ENCODE measurements at places on chromosomes 6 and 20.
A peak's percentile ranks its signal among the peaks of the same experiment; 100 is the strongest.

- no peak for DNase-seq
These were observed 110.2 kb upstream of the RREB1 start for GRCh38 chr6:6997263-6998193.

DNA sequence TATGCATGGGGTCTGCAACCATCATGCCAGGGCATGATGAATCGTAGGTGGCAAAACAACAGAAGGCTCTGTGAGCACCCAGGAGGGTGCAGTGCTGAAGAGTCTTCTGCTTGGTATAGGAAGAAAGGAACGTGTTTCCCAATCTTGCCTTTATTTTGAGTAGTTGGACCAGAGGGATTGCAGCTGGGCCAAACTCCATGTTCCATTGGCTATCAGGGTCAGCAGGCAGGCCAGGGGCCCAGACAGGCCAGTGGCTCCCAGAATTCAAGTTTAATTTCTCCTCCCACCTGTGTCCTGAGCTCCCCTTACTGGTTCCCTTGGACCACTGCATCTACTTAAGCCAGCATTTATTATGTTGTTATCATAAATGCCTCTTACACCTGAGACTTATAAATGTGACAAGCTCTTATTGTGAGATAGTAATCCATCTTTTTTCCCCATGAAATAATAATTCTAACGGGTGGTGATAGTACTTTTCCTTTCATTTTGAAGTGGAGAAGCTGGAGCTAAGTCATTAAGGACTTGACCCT lies 918 bp upstream of the TRIM38 start:
- no peak for DNase-seq

DNA sequence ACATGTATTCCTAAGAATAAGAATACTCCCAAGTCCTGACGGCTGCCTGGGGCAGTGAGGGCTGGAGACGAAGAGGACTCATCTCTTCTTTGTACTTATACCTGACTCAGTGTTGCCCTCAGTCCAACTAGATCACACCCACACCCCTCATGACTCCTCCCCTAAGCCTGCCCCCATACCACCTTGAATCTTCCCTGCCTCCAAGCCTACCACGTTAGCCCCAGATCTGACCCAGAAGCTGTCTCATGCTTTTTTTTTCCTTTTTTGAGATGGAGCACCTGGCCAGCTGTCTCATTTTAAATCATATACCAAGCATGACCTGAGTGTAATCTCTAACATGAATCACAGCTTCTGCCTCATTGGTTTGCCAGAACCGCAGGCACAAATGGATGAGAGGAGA lies 45.2 kb downstream of the MUC22 start:
- no peak for DNase-seq

DNA sequence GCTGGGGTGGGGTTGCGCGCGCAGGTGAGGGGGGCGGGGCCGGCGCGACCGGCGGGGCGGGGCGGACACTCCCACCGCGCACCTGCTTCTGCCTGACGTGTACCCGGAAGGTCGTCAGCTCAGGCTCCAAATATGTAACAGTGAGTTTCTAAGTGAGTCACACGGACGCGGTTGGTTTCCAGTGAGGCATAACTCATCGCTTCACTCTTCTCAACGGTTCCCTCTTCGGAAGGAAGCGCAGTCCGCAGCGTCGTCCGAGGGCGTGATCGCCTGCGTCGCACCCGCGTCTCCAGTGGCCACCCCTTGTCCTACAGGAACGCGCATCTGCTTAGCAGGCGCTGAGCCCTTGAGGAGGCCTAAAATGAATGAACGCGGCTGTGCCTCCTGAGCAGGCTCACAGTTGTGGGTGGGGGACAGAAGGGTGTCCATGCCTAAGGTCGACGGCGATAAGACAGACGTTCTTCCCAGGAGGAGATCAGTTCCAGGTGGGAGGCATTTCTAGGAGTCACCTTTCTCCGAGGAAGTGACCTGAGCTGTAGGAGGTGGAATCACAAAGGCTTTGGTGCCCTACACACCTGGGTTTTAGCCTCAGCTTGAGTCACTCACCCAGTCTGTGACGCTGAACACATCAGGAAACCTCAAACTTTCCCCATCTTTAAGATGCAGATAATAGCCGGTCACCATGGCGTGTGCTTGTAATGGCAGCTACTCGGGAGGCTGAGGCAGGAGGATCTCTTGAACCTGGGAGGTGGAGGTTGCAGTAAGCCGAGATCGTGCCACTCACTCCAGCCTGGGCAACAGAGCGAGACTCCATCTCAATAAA lies 50.9 kb upstream of the EZR start:
- DNase-seq = no peak

- peak; percentile 47 for DNase-seq
These were observed 26.5 kb upstream of the EMILIN3 start for GRCh38 chr20:41392871-41393704.

DNA sequence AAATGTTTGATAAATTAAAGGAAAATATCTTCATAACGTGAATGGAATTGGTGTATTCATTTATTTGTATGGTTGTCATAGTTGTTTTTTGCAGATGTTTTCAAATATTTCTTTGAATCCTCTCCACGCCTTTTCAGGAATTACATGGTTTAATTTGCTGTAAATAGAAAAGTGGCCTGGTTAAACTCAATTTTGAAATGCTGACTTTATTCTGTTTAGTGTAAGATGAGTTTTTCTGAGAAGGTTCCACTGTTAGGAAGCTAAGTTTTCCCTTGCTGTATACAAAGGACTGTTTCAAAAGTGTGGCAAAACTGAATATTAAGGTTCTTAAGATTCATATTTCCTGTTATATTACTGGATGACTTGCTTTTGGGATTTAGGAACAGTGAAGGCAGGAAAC lies 503 bp upstream of the ZC2HC1B start:
- no peak for DNase-seq

GRCh38 chr6:47109281-47109680 lies 67.1 kb upstream of the ADGRF1 start:
- no peak for DNase-seq

GRCh38 chr6:75326557-75327258 lies 42.1 kb upstream of the TMEM30A start:
- no peak for DNase-seq

DNA sequence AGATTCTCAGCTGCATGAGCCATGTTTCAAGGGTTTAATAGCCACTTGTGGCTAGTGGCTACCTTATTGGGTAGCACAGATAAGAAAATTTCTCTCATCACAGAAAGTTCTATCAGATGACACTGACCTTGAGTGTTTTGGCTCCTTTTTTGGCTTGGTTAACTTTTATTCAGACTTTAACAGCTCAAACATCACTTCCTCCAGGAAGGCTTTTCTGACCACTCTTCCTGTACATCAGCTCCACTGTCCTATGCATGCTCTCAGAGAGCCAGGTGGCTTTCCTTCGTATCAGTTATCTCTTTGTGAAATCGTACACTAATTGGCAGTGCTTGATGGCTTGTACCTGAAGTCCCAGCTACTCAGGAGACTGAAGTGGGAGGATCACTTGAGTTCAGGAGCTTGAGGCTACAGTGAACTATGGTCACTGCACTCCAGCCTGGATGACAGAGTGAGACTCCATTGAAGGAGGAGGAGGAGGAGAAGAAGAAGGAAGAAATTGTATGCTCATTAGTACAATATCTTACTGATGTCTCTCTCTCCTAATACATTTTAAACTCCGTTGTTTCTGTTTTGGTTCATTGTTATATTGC lies 10.7 kb downstream of the MAFB start:
- DNase-seq = no peak

- DNase-seq = no peak
These were observed 2.6 kb upstream of the BPIFB4 start for GRCh38 chr20:33076662-33077372.

- no peak for DNase-seq
These were observed 26.0 kb upstream of the PRDM1 start for GRCh38 chr6:106060167-106060566.

DNA sequence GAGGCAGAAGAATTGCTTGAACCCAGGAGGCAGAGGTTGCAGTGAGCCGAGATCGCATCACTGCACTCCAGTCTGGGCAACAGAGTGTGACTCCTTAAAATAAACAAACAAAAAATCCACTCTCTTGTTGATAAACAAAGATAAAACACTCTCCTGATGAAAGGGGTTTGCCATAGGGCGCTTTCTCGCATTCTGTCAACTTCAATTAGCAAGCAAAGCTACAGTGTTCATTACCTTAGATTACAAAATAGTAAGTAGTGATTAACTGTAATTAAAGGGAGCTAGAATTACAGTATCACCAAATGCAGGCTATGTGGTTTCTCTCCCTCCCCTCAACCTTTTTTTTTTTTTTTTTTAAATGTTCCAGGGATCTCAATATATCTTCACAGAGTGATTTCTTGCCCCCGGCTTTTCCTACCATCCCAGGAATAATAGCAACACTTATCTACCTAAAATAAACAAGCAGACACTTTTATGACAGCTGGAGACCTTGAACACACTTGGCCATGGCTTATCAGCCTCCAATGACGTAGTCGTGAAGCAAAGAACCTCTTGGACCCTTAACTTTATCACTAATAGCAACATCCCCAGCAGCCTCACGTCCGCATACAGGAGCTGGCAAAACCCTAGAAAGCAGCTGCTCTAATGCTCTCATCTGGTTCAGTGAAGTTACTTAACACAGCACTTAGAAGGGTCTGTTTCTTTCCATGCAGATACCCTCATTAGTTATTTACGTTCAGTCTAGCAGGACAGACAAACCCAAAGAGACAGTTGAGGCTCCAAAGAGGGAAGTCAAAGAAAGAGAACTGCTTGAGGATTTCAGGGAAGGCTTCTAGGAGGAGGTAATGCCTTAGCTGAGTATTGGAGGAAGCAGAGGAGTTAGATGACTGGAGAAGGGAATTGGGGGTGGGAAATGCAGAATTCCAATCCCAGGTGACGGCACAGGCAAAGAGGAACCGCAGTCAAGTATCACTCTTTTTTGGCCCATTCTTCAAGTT lies 37.9 kb upstream of the NEDD9 start:
- DNase-seq = no peak

- DNase-seq = no peak
These were observed 531.9 kb upstream of the MAN1A1 start for GRCh38 chr6:119881416-119881815.

- no peak for DNase-seq
These were observed 12.6 kb downstream of the HLA-DPB1 start for GRCh38 chr6:33088258-33088930.

DNA sequence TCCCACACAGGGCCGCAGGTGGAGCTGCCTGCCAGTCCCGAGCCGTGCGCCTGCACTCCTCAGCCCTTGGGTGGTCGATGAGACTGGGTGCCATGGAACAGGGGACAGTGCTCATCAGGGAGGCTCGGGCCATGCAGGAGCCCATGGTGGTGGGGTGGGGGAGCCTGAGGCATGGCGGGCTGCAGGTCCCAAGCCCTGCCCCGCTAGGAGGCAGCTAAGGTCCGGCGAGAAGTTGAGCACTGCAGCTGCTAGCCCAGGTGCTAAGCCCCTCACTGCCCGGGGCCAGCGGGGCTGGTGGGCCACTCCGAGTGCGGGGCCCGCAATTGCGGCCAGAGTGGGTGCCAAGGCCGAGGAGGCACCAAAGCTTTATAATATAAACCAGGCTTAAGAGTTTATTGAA lies 479.7 kb downstream of the MMUT start:
- DNase-seq = no peak

GRCh38 chr20:48210111-48211027 lies 425.1 kb upstream of the SULF2 start:
- DNase-seq = no peak

DNA sequence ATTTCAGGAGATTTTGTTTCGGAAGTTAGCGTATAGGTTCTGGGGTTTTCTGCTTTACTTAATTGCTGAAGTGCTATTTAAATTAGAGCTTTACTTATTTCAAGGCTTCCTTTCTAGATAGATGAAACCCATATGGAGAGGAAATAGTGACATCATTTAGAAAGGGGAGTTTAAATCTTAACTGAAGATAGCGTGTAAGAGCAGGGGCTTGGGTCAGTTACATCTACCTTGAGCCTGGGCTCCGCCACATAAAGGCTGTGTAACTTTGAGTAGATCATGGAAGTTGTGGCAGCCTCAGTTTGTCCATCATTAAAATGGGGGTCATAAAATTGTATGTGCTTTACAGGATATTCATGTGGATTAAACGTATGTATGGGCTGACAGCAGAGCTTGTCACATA lies 4.7 kb downstream of the CDS2 start:
- DNase-seq = no peak

GRCh38 chr20:37071481-37071911 lies 24.3 kb downstream of the RBL1 start:
- DNase-seq = no peak

DNA sequence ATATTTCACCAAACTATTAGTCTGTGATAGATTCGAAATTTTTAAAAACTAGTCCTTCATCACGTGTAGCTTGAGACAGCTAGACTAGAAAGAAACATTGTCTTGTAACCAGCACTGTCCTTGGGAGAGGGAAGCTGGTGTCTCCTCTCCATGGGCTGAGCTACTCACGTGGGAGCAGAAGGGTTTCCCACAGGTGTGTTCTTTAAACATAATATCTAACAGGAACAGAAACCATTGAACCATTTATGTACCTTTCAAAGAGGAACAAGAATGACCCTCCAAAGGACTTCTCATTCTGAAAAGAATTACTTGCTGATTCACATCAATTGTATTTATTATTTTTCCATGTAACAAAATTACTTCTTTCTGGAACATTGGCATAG lies 72.4 kb upstream of the SYNJ2 start:
- no peak for DNase-seq

DNA sequence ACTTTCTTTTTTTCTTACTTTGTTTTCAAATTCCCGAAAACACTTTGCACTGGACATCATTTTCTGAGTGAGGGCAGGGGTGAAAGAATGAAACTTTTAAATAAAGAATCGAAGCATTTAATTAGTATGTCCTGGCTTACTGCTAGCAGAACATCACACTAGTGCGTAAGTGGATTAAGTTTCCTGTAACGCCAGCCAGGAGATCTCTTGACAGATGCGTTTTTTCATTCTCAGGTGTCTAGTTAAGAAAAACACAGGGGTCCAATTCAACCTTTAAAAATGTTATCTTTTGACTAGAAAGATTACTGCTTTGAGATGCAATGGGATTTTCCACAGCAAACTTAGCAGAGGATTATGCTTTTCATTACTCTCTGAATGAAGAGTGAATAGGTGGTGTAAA lies 858.8 kb upstream of the EPHA7 start:
- no peak for DNase-seq

DNA sequence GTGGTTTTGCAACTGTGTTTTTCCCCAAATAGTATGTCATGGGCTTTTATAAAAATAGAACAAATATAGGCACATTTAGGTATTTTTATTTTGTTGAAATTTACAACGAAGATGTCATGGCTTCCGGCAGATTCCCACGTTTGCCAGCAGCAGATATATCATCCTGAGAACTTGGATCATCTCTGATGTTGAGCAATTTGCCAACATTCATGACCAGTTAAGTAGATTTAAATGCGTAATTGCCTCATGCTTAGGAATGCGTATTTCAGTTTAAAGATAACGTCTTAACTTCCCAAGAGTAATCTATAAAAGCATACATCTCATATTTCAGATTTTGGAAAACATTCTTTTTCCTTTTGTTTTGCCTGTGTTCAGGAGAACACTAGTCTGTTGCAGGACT lies 457.8 kb downstream of the QKI start:
- DNase-seq = no peak

DNA sequence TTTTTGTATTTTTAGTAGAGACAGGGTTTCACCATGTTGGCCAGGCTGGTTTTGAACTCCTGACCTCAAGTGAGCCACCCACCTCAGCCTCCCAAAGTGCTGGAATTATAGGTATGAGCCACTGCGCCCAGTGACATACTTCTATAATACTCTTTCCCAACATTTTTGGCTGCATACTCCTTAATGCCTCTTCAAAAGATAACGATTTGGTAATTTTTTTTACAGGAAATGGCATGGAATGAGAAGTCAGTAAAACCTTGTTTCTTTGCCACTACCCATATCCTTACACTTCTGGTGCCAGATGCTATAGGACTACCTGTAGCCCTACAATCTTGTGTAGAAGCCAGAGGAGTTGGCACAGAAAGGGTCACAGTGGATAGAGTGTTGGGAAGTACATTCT lies 41.4 kb upstream of the SGK1 start:
- DNase-seq = no peak
